ENCODE measurements at places on chromosomes 1 and 21. TPM values are rescaled to one million over a fixed set of nuclear protein-coding genes. Genes with fewer than 3 reads are reported as not detected.

The CFHR5 gene
- total RNA-seq = not detected

The GBP4 gene
- total RNA-seq = 36.8 TPM

The ORC1 gene
- 39.6 TPM for total RNA-seq

The FAM151A gene
- total RNA-seq = not detected

The PAX7 gene
- not detected for total RNA-seq

The NTRK1 gene
- total RNA-seq = 49.8 TPM

The PDZK1 gene
- not detected for total RNA-seq

The LIN28A gene
- total RNA-seq = not detected

Measured in activated T-helper 1 cell treated with anti-CD3 and anti-CD28 coated beads, Interleukin-12 subunit alpha, Interleukin-12 subunit beta, Interleukin-2, Interleukin-4 antibody, amounts not matched to agents 30 ng/mL and 10 ng/mL and 1 ng/mL, durations not matched to agents 14 hours and 24 hours and 36 hours (primary cell).